ENCODE measurements at places on chromosomes 5 and 9.

- no peak for DNase-seq
Measured at GRCh38 chr5:54024466-54024865, 285.9 kb downstream of the ARL15 start.

DNA sequence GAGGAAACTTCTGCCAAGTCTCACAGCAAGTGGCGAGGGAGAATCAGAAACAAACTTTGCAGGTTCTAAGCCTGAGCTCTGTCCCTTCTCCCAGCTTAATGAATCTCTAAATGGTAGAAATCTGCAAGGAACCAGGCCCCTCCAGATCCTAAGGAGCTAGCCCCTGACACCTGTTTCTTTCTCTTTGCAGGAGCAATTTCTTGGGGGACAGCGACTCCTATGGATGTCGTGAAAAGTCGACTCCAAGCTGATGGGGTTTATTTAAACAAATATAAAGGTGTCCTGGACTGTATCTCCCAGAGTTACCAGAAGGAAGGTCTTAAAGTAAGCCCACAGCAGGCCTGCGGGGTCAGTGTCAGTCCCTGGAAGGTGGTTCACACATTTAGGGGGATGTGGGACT lies 21.8 kb downstream of the IL9 start:
- no peak for DNase-seq

GRCh38 chr9:137456061-137456863 lies 2.9 kb downstream of the NSMF start:
- no peak for DNase-seq

GRCh38 chr5:8196061-8196460 lies 327.1 kb downstream of the MTRR start:
- no peak for DNase-seq

DNA sequence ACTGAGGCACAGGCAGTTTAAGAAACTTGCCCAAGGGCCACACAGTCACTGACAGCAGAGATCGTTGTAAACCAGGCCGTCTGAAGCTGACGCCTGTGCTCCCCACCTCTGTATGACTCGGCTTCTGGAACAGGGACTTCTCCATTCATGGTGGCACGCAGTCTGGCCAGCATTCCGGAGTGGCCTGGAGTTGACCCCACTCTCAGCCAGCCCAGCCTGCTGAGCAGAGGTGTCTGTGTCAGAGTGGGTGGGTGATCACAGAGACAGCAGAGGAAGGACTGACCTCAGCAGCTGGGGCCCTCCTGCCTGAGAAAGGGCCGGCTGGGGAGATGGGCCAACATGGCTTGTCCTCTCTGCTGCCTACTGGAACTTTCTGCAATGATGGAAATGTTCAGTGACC lies 12.6 kb downstream of the LRSAM1 start:
- no peak for DNase-seq

DNA sequence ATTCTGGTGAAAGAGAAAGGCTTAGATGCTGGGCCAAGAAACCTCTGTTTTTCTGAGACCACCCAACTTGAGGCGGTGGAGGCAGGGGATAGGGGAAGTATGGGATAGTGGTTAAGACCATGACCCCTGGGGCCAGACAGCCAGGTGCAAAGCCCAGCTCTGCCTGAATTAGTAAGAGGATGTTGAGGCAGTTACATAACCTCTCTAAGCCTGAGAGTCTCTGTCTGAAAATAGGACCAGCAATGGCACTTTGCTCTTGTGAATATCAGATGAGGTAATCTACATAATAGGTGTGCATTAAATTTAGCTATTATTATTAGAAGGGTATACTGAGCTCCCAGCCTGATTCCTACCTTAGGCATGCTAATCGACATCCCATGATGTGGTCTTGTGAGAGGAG lies 68.2 kb downstream of the DOCK2 start:
- no peak for DNase-seq

DNA sequence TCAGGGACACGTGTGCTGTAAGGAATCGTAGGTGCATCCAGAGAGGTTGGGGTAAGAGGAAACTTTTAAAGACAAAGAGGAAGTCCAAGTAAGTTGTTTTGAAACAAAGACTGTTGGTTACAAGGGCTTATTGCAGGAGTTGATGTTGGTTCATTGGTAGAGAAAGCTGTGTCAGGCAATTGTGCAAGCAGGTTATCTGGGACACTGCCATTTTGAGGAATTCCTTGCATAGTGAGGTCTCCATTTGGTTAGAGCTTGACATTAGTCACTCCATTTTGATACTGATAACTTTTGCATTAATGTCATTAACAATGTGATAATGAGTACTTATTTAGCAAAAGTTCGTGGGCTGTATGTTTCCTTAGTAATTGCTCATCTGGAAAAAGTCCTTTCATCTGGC lies 24.9 kb downstream of the CNOT6 start:
- DNase-seq = no peak

GRCh38 chr5:40578501-40579451 lies 100.9 kb upstream of the PTGER4 start:
- DNase-seq = no peak

DNA sequence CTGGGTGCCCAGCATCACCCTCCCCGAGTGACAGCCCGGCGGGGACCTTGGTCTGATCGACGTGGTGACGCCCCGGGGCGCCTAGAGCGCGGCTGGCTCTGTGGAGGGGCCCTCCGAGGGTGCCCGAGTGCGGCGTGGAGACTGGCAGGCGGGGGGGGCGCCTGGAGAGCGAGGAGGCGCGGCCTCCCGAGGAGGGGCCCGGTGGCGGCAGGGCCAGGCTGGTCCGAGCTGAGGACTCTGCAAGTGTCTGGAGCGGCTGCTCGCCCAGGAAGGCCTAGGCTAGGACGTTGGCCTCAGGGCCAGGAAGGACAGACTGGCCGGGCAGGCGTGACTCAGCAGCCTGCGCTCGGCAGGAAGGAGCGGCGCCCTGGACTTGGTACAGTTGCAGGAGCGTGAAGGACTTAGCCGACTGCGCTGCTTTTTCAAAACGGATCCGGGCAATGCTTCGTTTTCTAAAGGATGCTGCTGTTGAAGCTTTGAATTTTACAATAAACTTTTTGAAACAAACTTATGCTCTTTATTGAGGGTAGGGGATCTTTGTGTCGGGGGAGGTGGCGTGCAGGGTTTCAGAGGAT lies 1.3 kb downstream of the GADD45G start:
- no peak for DNase-seq

- DNase-seq = no peak
Measured at GRCh38 chr5:53151713-53152458, 42.3 kb upstream of the MOCS2 start.

DNA sequence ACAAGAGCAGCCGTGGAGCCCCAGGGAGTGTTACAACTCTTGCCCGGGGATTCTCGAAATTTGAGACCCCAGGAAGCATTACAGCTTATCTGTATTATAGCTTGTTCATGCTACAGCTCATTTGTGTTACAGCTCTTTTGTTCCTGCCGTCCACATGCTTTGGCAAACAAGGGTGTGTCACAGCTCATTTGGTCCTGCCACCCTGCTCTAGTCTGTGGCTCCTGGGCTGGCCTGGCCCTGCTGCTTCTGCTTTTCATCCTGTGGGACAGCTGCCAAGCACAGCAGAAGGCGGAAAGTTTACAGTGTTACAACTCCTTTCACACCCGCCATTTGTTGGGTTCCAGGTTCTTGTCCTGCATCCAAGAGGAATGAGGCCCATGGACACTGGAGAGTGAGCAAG lies 685.0 kb downstream of the SLCO4C1 start:
- DNase-seq = no peak

DNA sequence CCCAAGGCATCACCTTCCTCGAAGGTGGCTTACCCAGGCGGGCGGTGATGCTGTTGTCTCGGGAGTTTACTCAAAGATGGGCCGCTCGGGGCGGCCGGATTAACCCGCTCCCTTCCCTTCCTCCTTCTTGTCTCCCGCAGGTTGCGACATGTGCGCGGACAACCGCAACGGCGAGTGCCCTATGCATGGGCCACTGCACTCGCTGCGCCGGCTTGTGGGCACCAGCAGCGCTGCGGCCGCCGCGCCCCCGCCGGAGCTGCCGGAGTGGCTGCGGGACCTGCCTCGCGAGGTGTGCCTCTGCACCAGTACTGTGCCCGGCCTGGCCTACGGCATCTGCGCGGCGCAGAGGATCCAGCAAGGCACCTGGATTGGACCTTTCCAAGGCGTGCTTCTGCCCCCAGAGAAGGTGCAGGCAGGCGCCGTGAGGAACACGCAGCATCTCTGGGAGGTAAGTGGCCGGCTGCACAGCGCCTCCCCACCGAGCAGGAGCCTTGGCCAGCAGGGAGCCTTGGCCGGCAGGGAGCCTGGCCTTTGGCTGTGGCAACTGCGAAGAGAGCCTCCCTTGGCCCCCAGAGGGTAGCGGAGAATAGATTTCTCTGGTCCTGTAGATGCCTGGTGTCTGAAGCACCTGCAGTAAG lies 10.6 kb downstream of the PRDM6 start:
- no peak for DNase-seq

- no peak for DNase-seq
Measured at GRCh38 chr5:174572591-174572990, 151.8 kb upstream of the MSX2 start.

DNA sequence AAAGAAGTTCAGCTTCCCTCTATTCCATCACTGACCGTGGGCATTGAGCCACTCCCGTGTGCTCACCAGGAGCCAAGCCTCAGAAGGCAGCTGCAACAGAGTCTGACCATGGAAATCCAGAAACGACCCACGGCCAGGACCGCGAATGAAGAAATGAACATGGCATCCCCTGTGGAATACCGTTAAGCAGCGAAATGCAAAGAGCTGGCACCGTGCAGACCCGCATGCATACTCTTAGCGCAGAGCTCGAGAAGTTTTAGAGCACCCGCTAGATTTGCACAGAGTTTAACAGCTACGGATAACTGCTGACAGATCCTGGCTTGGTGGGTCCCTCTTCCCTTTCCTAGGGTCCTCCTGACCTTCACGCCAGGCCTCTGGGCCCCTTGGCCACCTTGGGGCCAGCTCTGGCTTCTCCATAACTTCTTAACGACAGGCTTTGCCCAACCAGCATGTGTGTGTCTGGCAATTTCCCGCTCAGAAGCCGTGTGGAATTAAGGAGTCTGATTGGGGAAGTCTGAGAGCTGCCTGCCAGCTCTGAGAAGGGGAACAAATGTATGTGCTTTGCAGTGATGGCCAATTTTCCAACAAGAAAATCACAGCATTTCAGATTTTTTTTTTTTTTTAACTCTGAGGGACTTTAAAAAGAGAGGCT lies 75.3 kb upstream of the COL5A1 start:
- DNase-seq = no peak

DNA sequence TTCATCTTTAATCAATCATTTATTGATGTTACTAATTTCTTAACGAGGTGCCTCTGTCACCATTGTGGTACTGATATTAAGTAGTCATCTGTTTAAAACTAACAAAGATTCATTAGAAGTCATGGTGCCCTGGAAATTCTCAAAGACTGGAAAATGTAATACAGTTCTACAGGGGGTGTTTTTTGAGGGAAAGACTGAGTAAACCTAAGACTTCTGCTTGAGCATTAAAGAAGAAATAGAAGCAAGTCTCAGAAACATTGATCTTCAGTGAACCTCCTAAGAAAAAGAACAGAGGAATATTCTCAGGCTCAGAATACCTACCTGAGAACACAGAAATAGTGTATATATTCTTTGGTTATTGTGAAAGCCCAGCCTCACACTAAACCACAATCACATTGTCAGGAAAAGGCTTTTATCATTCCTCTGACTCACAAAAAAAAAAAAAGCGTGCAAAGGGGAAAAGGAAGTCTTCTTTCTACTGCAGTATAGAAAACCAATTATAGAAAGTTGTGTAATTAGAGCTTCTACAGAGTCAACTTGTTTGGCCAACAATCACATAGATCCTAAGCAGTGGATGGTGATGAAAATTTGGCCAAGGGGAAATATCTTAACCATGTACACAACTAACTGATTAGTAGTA lies 60.8 kb downstream of the HINT1 start:
- no peak for DNase-seq

DNA sequence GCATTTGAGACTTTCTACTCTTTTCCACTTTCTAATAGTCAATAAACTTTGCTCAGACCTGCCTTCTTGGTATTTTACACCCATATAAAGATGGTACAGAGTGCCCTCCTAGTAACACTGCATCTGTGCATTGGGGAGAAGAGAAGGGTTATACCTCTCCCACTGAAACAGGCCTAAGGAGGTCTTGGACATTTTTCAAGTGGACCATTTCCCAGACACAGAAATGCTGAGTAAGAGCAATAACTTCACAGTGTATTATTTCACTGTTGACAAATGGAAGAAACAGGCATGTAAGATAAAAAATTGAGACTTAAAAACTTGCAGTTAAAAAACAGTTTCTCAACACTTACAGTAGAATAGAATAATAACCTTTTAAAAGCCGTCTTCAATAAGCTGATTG lies 1224.0 kb upstream of the CDH18 start:
- DNase-seq = no peak

DNA sequence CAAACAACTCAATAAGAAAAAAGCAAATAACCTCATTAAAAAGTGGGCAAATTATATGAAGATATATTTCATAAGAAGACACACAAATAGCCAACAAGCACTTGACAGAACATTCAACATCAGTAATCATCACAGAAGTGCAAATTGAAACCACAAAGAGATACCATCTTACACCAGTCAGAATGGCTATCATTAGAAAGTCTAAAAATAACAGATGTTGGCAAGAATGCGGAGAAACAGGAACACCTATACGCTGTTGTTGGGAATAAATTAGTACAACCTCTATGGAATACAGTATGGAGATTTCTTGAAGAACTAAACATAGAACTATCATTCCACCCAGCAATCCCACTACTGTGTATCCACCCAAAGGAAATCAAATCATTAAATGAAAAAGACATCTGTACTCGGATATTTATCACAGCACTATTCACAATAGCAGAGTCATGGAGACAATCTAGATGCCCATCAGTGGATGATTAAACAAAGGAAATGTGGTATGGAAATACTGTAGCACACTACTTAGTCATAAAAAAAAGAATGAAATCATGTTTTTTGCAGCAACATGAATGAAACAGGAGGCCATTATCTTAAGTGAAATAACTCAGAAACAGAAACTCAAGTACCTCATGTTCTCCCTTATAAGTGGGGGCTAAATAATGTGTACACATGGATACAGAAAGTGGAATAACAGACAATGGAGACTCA lies 106.8 kb upstream of the FST start:
- DNase-seq = no peak

DNA sequence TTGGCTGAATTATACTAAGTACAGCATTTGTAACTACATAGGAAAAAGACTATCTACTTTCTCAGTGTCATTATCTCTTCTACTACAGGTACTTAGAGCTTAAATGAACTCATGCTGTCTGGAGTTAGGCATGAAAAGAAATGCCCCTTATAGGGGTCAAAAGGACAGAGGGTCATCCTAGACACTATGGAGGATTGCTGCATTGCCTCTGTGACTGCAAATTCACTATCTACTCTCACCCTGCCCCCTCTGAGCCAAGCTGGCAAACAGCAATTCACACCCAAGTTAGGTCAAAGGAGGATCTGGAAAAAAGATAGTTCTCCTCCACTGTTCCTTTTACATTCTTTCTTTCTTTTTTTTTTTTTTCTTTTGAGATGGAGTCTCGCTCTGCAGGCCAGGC lies 36.7 kb downstream of the ANKRD31 start:
- DNase-seq = no peak

- no peak for DNase-seq
Measured at GRCh38 chr9:17075758-17076485, 58.9 kb upstream of the CNTLN start.

- no peak for DNase-seq
Measured at GRCh38 chr5:31193116-31193515, 370 bp upstream of the CDH6 start.

- DNase-seq = peak; percentile 94
Measured at GRCh38 chr5:144378681-144379080, 208.0 kb downstream of the KCTD16 start.

- no peak for DNase-seq
Measured at GRCh38 chr5:39711821-39712220, 287.0 kb upstream of the DAB2 start.

- DNase-seq = no peak
Measured at GRCh38 chr9:98935071-98935505, 8.6 kb upstream of the COL15A1 start.

- DNase-seq = no peak
Measured at GRCh38 chr9:8491563-8491962, 692.0 kb upstream of the DMAC1 start.
